Amniotic stem cell (primary cell): ENCODE measurements at places on chromosomes 3 and 15.

DNA sequence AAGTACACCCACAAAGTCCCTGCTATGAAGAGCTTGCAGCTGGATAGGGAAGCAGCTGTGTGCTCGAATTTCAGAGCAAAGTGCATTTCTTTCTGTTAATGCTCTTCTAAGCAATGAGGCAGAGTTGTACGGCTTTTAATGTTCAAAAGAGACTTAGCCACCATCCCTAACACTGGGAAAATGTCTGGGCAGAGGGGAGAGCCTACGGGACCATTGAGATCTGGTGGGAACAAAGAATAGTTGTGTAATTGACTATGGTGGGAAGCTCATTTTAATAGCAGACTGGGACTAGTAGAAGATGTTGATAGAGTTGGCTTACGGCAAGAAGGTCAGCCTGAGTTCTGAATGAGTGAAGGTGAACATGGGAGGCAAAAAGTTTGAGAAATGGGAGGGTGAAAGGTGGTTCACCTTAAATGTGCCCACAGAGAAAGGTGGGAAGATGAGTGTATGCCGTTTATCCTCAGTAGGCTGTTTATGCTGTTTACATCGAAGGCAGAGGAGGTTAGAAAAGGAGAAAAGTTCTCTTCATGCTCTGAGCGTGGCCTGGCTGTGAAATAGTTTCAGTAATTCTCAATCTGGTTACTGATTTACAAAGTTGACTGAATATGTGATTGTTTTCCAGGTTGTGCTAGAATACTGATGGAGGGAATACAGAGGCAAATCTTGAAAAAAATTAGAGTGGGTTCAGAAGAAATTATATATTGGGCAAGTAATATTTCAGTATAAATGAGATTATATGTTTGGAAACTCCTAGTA is 22.9 kb upstream of the UTS2B start:
- DNase-seq: no peak

- no peak for DNase-seq
These were observed 140.4 kb downstream of the CD47 start for GRCh38 chr3:107950417-107950816.

GRCh38 chr3:49377483-49377882 is 19.3 kb upstream of the GPX1 start:
- DNase-seq: no peak

DNA sequence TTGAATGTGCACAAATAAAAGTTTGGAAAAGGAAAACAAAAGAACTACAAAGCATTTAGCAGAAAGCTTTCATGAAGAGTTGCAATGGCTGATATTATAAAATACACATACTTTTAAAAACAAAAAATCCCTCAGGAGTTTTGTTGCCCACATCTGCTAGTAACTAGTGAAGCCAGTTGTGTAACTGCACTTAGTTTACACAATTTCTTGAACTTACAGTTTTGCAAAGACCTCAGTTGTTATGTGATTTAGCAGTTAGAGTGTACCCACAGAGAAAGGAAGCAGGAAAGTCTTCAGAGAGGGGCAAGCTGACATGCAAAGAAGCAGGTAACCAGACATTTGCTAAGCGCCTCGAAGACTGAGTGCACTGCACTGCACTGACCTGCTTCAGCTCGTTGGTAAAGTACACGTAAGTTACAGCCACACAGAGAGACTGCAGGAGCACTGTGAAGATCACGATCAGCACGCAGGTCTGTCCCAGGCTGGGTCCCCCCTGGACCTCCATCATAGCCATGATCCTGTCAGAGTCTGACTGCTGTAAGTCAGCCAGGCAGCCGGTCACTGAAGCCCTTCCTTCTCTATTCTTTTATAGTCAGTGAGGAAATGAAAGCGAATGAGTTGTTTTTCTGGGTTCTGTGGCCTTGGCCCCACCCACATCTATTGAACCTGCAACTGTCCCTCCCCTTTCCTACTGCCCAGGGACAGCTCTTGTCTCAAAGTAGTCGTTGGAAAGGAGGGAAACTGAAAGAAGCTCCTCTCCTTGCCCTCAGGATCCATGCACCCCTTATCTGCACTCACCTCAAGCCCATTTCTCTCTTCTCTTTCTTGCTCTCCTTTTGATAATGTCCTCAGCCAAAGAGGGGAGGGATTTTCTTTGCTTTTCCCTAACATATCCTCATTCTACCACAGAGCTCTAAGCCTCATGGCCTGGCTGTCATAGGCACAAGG is at the start of gene TNFSF10:
Gene TNFSF10 (minus strand): TSS at position 560 of the 948 bp plus-strand sequence. CDS start 46 bp downstream, at position 514.
- DNase-seq: no peak

DNA sequence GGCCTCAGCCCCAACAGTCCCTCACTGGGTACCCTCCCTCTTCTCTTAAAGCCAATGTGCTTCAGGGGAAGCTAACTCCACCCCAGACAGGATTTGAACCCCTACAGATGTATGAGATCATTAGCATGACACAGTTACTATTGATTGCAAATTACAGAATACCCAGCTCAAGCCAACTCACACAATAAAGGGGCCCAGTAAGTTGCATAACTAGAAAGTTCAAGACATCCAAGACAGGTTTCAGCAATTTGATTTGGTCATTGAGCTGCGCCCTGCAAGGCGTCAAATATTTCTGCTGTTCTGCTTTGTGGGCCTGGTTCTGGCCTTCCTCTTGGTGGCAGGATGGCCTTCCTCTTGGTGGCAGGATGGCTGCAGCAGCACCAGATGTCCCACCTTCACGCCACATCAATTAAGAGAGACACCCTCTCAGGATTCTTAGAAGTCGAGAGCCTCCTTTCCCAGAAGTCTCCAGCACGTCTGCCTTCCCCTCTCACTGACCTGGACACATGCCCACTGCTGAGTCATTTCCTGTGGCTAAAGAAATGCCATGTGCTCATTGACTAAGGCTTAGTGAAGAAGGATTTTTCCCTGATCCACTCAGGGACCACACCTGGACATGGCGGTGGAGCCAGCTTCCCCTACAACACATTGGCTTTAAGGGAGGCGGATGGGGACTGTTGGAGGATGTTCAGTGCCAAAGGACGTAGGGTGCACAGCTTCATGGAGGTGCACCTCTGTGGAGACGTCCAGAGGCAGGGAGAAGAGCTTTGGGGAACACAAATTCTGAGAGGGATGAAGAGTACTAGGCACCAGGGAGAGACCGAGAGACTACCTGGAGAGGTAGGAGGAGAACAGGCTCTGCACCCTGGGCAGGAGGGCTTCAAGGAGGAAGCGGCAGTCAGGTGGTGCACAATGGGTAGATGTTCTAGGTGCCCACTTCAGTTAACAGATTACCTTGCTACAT is 49.1 kb downstream of the DNASE1L3 start:
- peak; percentile 58 for DNase-seq

DNA sequence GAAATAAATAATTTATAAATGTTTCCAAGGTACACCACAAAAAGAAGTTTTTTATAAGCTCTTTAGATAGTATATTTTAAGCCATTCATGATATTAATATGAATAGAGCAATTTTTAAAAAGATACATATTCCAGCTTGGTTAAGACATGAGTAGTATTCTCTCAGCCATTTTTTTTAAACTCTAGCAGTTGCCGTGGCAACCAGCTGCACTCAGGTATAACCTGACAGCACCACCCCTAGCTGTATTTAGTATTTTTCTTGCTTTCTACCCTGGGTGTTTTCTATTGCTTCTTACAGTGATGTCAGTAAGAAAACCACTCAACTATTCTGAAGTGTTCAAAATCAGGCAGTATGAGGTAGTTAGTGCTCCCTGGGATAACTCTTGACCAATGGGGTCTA is 496.3 kb upstream of the CNTN3 start:
- DNase-seq: no peak

DNA sequence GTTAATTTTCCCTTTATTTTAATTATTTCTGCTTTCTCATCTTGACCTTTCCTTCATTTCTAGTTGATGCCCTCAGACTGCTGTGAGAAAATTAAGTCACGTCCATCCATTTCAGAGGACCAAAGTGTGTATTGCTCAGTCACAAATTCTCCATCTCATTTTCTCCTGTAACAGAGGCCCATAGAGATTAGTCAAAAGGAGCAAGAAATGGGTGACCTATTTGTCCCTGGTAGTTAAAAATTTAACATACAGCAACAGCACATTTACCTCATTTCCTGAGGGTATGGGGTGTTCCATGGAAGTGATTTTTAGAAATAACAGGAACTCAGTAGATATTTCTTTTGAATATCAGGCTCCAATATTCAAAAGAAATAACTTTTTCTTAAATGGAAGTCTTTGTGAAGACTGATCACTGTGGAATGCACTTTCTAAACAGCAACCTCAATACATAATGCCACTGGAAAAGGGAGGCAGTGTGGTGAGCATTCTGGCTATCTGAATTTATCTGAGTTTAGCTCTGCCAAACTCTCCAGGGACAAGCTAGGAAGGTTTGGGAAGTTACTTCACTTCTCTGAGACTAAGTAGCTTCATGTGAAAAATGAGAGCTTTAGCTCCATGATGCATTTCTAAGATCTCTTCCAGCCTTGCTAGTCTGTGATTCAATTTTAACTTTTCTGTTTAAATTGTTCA is 808.2 kb downstream of the SQOR start:
- DNase-seq: no peak

- no peak for DNase-seq
These were observed 51.1 kb downstream of the PARP15 start for GRCh38 chr3:122628567-122628966.

- DNase-seq: no peak
These were observed 2.4 kb downstream of the FGD5 start for GRCh38 chr3:14821151-14821550.

GRCh38 chr15:63277893-63278456 is 570 bp downstream of the APH1B start:
- no peak for DNase-seq

GRCh38 chr3:84965141-84965540 is 6.4 kb downstream of the CADM2 start:
- no peak for DNase-seq

DNA sequence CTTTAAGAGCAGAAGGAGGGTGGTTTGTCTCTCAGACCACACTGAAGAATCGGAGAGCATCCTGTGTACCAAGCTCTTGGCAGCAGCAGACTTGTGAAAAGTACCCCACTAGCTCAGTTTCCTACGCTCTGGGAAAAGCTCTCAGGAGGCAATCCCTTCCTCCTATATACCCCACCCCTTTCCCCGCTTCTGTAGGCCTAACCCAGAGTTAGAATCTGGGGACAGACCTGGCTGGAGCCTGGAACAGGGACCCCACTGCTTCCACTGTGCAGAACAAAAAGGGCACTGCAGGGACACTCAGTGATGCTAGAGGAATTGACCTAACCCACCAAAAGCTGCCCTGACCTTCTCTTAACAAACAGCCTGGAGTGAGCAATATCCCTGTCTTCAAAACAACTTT is 70.0 kb upstream of the CCDC39 start:
- DNase-seq: no peak

DNA sequence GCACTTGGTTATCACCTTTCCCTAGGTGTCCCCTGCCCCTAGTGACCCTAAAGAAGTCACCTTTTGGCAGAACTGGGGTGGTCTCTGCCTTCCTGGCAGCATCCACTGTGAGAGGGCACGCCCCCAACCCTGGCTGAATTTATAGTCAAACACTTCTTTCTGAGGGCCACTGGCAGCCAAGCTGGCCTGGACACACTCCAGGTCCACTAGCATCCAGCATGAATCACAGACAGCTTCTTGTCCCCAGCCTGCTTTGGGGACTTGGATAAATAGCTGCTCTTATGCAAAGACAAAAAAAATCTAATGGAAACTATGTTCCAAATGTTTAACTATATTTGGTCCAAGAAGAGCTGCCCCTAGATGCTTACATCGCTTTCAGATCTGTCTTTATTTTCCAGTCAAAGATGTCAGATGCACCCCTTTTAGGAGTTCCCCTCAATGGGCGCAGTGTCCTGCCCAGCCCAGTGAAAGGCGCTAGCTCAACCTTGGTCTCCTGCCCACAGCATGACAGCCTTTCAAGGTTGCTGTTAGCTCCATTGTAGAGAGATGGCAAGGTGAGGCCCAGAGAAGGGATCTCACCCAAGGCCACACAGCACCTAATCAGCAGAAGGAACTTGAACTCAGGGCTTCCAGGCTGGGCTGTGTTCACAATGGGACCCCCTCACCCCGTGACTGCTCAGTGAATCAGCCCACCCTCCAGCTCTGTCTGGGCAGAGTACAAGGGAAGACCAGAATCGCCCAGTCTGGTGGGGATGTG is 7.0 kb downstream of the RASL12 start:
- no peak for DNase-seq

DNA sequence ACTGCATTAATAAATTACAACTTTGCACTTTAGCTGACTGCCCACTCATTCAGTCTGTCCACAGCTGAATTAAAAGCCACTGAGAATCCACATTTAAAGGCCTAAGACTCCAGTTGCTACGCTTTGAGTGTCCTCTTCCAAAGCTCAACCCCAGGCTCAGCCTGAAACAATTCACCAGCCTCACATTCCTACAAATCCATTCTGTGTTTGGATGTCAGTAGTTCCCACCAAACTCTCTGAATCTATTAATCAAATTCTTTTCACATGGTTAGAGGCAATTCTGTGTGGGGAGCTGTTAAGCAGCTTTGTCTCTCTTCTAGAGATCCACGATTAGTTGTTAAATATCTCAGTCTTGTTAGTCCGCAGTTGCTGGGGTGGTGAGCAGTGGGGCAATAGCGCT is 116.8 kb upstream of the UBE2E2 start:
- no peak for DNase-seq

GRCh38 chr15:53670701-53671100 is 88.8 kb downstream of the WDR72 start:
- DNase-seq: no peak

DNA sequence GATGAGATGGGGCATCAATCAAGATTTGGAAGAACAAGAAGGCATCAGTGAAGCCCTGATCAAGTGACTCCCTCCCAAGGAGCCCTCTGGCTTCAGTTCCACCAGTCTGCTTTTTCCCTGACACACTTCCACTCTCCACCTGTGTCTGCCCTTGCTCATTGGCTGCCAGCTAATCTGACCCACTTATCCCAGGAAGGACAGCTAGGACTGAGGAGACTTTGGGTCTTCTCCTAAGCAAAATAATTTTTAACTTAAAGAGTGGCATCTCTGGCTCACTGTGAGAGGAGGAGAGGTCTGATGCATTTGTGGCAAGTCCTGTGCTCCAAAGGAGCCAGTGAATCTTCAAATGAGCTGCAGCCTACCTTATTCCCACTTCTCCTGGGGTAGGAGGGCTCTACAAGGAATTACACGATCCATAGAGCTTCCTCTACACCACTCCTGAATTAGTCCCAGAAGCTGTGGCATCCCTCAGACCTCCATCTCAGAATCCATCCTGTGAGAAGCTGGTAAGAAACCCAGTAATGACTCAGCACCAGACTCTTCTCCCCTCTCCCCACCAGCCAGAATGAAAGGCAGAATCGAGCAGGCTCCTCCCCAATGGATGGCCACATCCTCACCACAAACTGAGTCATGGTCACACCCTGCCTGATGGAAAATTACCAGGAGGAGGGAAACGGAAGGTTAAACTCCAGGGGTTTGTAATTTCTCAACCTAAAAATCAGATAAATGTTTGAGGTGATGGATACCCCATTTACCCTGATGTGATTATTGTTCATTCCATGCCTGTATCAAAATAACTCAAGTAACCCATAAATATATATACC is 6.3 kb upstream of the PKM start:
- peak; percentile 92 for DNase-seq

- no peak for DNase-seq
These were observed 119.9 kb downstream of the FOXP1 start for GRCh38 chr3:71463617-71464016.

GRCh38 chr3:106206146-106206545 is 337.3 kb upstream of the CBLB start:
- no peak for DNase-seq
